Mucosa of gallbladder (tissue), 1 donor: ENCODE measurements at places on chromosomes 16 and 17. TPM values are rescaled to one million over a fixed set of nuclear protein-coding genes. Genes with fewer than 3 reads are reported as not detected.

DNA sequence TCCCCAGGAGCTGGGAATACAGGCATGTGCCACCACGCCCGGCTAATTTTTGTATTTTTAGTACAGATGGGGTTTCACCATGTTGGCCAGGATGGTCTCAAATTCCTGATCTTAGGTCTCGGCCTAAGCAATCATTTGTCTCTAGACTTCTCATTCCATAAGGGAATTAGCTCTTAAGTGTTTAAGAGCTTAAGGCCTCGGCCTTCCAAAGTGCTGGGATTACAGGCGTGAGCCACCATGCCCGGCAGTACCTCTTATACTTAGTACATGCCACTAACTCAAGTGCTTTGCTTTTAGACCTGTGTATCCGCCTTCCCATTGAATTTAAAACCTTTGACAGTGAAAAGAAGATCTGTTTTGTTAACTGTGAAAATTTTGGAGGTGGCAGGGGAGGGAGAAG lies 16.6 kb upstream of the IL21R start:
- no peak for DNase-seq

DNA sequence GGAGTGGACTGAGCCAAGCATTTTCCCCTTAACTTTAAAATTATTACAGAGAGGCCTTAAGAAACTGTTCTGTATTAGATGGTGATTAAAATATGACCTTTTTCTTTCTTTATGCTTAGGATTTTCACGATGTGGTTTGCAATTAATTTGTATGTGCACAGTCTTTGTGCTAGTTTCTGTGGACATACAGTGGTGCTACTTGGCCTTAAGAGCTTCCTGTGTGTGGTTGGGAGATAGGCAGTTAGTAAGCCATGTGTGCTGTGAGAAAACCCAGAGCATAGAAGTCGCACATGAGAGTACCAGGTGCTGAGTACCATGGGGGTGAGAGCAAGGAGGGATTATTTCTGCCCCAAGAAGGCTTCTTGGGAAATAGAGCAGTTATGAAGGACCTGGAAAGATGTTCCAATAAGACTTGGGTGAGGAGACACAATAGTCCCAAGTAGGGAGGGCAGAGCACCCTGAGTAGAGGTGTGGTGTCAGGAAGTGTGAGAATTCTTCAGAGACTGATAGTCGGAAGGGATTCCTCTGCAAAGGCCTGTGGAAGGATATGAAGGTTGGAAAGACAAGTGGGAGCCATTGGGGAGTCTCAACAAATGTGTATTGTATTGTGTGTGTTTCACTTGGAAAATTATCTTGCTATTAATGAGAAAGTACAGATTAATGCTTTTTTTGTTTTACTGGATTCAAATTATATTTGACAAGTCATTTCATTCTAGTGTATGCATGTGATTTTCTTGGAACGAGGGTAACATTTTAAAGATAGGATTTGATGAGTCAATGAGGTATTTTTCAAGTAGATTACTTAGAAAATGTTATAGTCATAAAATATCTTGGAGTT lies 239.9 kb downstream of the PRKCA start:
- no peak for DNase-seq

- DNase-seq = no peak
Observed at GRCh38 chr17:19345486-19346350, 16.8 kb downstream of the B9D1 start.

DNA sequence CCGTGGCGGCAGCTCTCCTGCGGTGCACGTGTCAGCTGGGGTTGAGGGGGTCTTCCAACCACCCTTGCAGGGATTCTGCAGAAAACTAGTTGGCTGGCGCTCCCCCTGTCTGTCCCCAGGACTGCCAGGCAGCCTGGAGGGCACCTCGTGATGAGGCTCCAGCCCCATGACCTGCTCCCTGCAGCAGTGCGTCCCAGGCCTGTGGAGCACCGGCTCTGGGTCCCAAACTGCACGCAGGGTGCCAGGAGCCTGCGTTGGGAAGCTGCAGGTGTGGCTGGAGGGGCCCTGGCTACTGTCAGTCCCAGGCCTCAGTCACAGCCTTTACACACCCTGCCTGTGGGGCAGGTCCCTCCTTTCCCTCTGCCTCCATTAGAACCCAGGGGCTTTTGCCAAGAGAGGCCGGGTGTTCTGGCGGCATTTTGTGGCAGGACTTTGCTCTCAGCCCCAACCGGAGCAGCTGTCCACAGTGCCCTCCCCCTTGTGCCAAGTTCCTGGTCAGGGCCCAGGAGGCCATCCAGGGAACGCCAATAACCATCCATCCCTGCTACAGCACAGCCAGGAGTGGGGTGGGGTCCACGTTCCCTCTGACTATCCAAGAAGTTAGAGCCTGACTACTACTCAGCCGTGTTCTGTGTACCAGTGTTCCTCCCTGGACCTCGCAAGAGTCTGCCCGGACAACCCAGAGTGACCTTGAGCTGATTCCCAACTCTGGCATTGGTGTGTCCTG lies 9.2 kb downstream of the CHMP6 start:
- DNase-seq = peak; percentile 33

DNA sequence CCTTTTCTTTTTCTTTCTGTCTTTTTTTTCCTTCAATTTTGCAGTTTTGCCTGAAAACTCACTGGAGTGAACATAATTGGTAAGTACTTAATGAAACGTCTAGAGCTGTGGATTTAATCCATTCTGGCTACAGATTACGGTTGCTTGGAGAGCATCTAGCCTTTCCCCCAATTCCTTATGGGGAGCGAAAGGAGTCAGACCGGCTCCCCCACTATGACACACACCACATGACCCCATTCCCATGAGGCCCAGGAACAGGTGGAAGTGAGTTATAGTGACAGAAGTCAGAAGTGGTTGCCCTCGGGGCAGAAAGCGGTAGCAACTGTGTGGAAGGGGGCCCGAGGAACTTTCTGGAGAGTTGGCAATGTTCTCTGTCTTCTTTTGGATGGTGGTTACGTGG lies 41.2 kb downstream of the EMP2 start:
- no peak for DNase-seq

- no peak for DNase-seq
Observed at GRCh38 chr17:77615703-77616253, 342.7 kb upstream of the TNRC6C start.

GRCh38 chr17:16398270-16399267 lies 16.8 kb upstream of the TRPV2 start:
- DNase-seq = no peak

GRCh38 chr17:46157443-46158062 lies 35.7 kb downstream of the KANSL1 start:
- DNase-seq = no peak

DNA sequence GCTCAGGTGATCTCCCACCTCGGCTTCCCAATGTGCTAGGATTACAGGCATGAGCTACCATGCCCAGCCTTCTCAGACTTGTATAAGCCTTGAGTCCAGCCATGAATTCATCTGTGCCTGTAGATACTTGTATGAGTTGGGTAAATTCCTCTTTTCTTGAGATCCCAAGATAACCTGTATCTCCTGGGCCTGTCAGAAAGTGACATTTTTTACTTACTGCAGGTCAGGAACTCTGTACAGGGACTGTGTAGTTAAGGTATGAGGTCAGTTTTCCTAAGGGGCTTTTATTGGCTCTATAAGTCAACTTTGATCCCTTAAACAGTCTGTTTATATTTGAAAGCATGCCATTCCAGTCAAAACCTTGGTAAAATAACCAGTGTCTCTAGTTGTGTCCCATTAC lies 106.3 kb upstream of the HAS3 start:
- no peak for DNase-seq

- no peak for DNase-seq
Observed at GRCh38 chr16:67034487-67034886, 5.5 kb downstream of the CBFB start.

GRCh38 chr17:81517339-81518112 lies 4.9 kb upstream of the ACTG1 start:
- DNase-seq = no peak

- DNase-seq = no peak
Observed at GRCh38 chr17:61009663-61010062, 332.0 kb downstream of the BCAS3 start.

GRCh38 chr16:67282447-67282805 lies 3.1 kb downstream of the PLEKHG4 start:
- no peak for DNase-seq

- no peak for DNase-seq
Observed at GRCh38 chr16:65895906-65896305, 470.6 kb upstream of the CDH5 start.

DNA sequence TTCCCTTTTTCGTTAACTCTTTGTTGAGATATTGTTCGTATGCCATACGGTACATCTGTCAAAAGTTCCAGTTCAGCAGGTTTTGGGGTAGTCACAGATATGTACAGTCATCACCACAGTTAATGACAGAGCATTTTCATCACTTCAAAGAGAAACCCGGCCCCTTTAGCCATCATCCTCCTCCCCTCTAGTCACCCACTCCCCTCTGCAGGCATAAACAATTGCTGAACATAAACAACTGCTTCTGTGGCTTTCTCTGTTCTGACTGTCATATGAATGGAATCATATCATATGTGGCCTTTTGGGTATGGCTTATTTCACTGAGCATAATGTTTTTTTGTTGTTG lies 59.3 kb downstream of the RNF213 start:
- no peak for DNase-seq

GRCh38 chr17:27519550-27519949 lies 63.3 kb downstream of the KSR1 start:
- no peak for DNase-seq

- no peak for DNase-seq
Observed at GRCh38 chr17:40526668-40527067, 25.2 kb upstream of the TNS4 start.

Gene KRTAP4-3
- not detected for total RNA-seq

Gene OTOP2
- total RNA-seq = not detected

Gene MT1E
- total RNA-seq = 137 TPM

Gene IGFALS
- total RNA-seq = 29.3 TPM

Gene RCVRN
- 0.20 TPM for total RNA-seq
